Putamen (tissue), 1 donor: ENCODE measurements at places on chromosomes 7 and 10.

GRCh38 chr7:92765725-92766124 lies 70.6 kb downstream of the CDK6 start:
- no peak for DNase-seq

DNA sequence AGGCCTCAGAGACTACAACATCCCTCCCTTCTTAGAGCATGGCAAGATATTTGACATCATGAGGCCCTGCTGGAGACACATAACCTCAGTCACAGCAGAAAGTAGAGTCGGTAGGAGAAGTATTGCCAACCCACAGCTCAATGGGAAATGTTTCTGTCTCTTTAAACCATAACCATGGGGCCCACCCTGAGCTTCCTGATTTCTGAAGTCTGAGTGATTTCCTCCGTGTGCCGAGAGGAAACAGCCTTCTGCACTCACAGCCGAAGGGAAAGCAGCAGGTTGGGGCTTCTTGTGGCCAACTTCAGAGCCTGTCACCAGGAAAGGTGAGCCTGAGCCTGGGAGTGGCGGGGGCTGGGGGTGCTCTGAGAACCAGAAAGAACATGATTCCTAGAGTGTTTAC lies at the start of gene GIMAP1:
GIMAP1 (plus strand) TSS at position 246 of the 400 bp plus-strand sequence. CDS start 2,435 bp downstream, outside the sequence.
- DNase-seq = no peak

GRCh38 chr10:78443900-78444571 lies 410.4 kb downstream of the RPS24 start:
- no peak for DNase-seq

GRCh38 chr7:26444555-26444954 lies 152.9 kb downstream of the SNX10 start:
- DNase-seq = no peak

DNA sequence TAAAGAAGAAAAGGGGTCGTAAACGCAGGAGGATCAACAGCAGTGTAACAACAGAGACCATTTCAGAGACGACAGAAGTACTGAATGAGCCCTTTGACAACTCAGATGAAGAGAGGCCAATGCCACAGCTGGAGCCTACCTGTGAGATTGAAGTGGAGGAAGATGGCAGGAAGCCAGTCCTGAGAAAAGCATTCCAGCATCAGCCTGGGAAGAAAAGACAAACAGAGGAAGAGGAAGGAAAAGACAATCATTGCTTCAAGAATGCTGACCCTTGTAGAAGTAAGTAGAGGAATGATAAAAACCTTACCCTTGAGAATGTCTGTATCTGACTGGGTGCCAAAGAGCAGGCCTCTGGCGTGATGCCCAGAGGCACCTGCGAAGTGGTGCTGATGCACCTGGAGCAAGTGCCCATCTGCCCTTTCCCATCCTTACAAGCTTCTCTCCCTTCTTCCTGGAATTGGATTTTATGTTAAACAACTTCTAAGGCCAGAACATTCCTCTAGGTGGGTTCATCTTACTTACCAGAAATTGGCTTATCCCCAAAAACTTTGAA lies 86.4 kb upstream of the SAMD8 start:
- no peak for DNase-seq

- DNase-seq = no peak
These were observed 183.7 kb downstream of the NEBL start for GRCh38 chr10:20713420-20713819.

DNA sequence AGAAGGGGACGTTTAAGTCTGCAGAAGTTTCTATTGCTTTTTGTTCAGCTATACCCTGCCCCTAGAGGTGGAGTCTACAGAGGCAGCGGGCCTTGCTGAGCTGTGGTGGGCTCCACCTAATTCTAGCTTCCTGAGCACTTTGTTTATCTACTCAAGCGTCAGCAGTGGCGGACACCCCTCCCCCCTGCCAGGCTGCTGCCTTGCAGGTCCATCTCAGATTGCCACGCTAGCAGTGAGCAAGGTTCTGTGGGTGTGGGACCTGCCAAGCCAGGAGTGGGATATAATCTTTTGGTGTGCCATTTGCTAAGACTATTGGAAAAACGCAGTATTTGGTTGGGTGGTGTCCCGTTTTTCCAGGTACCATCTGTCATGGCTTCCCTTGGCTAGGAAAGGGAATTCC lies 147.3 kb upstream of the PRPS1L1 start:
- DNase-seq = no peak

DNA sequence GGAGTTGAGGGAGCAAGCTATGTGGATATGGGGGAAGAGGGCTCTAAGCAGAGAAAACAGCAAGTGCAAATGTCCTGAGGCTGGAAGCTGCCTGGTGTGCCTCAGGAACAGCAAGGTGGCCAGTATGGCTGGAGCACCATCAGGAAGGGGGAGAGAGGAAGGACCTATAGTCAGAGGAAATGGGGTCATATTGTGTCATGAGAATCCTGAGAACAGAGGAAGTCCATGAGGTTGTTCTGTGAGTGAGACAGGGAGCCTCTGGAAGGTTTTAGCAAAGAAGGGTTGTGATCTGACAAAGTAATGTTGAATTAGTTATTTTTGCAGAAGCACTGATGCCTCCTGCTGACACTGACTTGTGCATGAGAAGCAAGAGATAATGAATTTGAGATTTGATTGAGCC lies 204.3 kb downstream of the PTEN start:
- no peak for DNase-seq
